ENCODE measurements at places on chromosomes 5 and 9.
A peak's percentile ranks its signal among the peaks of the same experiment; 100 is the strongest.

- no peak for DNase-seq
Measured at GRCh38 chr9:135335691-135336181, 143.8 kb upstream of the PPP1R26 start.

DNA sequence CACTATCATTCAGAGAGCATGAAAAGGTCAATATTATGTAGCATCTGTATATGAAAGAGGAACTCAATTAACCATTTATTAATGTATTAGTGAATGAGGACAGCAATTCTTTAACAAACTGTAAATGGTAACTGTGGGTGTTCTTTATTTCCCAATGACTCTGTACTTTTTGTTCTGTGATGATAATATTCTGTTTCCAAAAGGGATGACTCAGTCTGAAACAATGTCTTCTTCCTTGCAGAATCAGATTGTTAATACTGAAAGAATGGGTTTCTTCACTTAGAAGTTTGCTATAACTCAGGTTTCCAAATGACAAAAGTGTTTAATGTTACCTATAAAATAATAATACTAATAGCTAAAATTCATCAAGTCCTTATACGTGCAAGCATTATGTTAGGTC lies 1518.7 kb upstream of the WWC1 start:
- DNase-seq: peak; percentile 66

- no peak for DNase-seq
Measured at GRCh38 chr5:51404255-51404654, 21.0 kb downstream of the ISL1 start.

DNA sequence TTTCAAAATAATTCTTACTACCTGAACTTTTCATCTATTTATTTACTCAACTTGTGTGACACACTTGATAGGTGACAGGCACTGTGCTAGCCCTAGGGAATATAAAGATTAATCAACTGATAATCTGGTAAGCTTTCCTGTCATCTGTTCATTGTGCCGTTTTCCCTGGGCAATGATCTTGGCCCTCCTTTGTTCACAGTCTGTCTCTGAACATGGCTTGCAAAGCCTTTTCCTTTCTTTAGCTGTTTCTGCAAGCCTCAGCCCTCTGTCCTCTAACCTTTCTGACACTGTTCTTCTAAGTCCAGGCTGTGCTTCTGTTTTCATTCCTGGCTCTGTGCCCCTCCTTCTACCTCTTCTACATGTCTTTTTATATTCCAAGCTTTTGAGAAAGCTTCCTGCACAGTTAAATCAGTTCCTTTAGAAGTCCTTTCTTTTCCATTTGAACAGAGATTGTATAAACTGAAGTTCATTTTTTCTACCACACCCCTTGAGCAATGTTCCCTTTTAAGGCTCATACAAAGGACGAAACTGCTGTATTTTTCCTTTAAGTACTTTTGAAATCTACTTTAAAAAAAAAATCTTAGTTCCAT lies 803.0 kb upstream of the ZNF608 start:
- DNase-seq: peak; percentile 56

- no peak for DNase-seq
Measured at GRCh38 chr9:123523001-123523400, 167.0 kb downstream of the CRB2 start.

GRCh38 chr5:141866096-141866495 lies 12.1 kb downstream of the PCDH1 start:
- no peak for DNase-seq

GRCh38 chr5:122757285-122757684 lies 17.6 kb upstream of the SNX2 start:
- DNase-seq: no peak

DNA sequence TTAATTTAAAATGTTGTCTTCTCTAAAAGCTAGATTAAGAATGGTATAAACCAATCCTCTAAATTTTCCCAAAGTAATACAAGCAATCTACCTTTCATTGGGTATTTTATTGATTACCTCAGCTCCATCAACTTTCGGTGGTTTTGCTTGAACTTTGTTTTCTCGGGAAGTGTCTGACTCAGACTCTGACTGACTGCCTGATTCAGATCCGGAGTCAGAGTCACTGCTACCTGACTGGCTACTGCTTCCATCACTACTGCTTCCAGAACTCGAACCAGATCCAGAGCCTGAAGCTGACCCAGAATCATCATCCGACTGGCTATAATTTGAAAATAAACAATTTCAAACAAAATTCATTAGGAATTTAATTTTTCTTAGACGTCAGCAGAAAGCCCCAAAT lies 24.0 kb downstream of the CHD1 start:
- DNase-seq: peak; percentile 12

DNA sequence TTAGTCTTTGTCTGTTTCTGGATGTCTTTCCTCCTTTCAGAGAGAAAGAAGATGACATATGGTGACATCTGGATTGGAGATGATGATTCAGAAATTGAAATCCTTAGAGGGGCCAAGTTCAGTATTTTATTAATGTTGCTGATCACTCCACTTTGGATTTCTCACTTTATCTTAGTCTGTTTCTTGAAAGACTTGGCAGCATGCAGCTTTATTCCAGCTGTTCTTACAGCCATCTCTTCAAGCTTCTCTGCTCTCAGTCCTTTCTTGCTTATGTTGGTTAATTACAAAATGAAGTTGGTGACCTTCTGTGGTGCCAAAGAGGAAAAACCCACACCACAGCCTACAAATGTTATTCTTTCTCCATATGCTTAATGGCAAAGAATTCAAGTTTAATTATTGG lies 62.1 kb downstream of the SNCAIP start:
- no peak for DNase-seq
